ENCODE measurements at places on chromosomes 11 and 22. TPM values are rescaled to one million over a fixed set of nuclear protein-coding genes. Genes with fewer than 3 reads are reported as not detected.

PLAAT4 gene
- 40.5 TPM for total RNA-seq

TMEM121B gene
- total RNA-seq: 0.27 TPM

POU2AF3 gene
- total RNA-seq: not detected

KLHL35 gene
- total RNA-seq: 0.21 TPM

MPZL3 gene
- total RNA-seq: 49.1 TPM

MRGPRF gene
- total RNA-seq: not detected

LAYN gene
- total RNA-seq: 57.4 TPM

TMA7B gene
- total RNA-seq: 1.0 TPM

ARVCF gene
- 1.1 TPM for total RNA-seq

IL18 gene
- not detected for total RNA-seq

SYT8 gene
- not detected for total RNA-seq

LRP4 gene
- total RNA-seq: 0.20 TPM

ELP4 gene
- total RNA-seq: 17.6 TPM

GGT1 gene
- 11.1 TPM for total RNA-seq

CARD10 gene
- 0.14 TPM for total RNA-seq

PARVA gene
- not detected for total RNA-seq

OR4D6 gene
- total RNA-seq: not detected

Measured in activated naive CD8-positive, alpha-beta T cell treated with anti-CD3 and anti-CD28 coated beads for 36 hours (primary cell).